NAMALWA (cell line): ENCODE measurements at places on chromosomes 2 and 18.

DNA sequence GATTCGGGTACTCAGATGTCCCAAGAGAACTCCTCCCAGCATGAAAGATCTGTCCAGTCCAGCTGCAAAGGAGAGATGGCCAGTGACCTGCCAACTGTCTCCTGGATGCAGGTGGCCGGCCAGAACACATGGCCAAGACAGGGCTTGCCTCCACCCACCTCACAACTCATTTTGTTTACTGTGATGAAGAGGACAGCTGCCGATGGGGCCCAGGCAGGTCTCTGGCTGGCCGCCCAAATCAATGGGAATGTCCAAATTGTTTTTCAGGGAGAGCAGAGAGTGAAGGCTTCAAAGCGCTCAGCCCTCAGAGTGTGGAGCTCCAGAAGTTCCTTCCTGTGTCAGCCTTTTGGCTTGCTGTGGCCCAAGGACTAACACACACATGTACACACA lies 41.9 kb downstream of the FOSL2 start:
- DNase-seq, result no peak

DNA sequence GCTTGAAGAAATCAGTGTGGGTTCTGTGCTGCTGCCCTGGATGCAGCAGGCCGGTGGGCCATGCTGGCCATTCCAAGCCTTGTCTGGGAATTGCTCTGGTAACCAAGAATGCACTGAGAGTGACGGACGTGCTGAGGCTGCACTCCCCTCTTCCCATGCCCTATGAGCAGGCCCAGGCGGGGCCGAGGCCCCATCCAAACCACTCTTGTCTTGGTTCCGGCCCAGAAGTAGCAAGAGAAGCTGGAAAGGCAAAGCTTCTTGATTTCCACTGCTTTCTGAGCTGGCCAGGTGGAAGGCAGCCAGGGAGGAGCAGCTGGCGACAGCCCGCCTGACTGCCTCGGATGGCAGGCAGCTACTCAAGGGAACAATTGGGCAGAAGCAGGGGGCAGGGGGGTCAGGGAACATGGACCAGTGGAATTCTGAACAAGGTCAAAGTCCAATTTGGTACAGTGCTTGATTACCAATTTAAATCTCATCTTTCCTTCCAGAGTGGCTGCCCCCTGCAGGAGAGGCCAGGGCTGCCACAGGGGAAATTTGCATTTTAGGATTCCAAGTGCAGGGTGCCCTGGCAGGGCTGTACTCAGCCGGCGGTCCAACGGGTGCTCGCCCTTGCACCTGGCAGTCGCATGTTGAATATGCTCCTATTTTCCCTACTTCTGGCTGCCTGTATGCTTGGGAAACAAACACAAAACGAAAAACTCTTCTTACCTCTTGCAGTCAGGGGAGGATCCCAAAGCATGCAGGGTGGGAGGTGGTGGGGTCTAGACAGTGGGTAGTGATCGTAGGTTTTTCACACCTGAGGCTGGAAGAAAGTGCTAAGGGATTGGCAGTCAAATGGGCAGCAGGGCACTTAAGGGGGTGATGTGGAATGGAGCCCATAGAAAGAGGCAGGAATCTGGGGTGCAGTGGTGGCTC lies 67.3 kb downstream of the LIPG start:
- no peak for DNase-seq

- DNase-seq, result no peak
Observed at GRCh38 chr2:151423760-151424159, 14.1 kb downstream of the RIF1 start.

GRCh38 chr2:72952110-72952823 lies 34.9 kb downstream of the EMX1 start:
- no peak for DNase-seq

DNA sequence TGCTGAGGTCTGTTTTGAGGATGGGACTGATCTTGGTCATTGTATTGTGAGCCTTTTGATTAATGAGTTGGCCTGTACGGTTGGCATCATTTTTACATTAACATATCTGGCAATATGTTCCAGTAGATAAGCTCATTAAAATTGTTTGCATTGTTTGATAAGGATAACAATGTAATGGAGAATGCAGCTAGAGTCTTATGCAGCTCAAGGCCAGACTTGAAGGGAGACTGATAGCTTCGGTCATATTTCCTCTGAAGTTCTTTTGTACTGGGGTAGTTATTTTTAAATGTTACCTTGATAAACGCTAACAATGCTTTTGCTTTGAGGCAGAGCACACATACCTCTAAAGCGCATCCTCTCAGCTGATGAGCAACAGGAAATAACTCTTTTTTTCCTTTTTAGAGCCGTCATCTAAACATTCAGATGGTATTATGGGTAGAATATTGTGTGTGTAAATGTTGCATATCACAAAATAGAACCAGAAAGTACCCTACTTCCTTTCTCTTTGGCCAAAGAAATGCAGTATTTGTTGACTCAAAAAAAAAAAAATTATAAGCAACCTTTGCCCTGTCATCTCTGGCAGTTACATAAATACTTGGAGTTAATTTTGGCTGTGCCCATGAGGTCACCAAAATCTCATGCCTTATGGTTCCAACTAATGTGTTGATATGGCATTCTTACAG lies 1.3 kb downstream of the MAPRE2 start:
- DNase-seq, result peak; percentile 74

- no peak for DNase-seq
Observed at GRCh38 chr2:151049746-151050145, 211.9 kb downstream of the RBM43 start.

DNA sequence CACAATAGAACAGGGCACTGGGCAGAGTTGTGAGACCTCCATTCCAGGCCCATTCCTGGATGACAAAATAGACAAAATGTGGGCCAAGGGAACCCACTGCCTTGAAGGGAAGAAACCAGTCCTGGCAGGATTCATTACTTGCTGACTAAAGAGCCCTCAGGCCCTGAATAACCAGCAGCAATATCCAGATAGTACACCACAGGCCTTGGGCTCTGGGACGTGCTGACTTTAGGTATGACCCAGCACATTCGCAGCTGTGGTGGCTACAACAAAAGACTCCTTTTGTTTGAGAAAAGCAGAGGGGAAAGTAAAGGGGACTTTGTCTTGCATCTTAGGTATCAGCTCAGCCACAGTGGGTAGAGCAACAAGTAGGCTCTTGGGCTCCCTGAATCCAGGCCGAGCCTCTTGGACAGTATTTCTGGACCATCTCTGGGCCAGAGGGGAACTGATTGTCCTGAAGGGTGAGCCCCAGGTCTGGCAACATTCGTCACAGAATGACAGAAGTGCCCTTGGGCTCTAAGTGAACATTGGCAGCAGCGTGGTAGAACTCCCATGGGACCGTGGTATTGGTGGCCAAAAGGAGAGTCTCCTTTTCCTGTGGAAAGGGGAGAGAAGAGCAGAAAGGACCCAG lies 89.9 kb upstream of the CD226 start:
- no peak for DNase-seq

GRCh38 chr2:236366397-236366796 lies 102.2 kb upstream of the ASB18 start:
- DNase-seq, result peak; percentile 6

- DNase-seq, result no peak
Observed at GRCh38 chr18:76977684-76978232, 154.8 kb downstream of the MBP start.

GRCh38 chr2:202822411-202822810 lies 49.2 kb downstream of the ICA1L start:
- no peak for DNase-seq

- no peak for DNase-seq
Observed at GRCh38 chr18:39862341-39862740, 2092.7 kb upstream of the PIK3C3 start.

- no peak for DNase-seq
Observed at GRCh38 chr2:119109866-119110265, 48.7 kb downstream of the C1QL2 start.
